Karpas-422 (cell line): ENCODE measurements at places on chromosomes 16 and 17. TPM values are rescaled to one million over a fixed set of nuclear protein-coding genes. Genes with fewer than 3 reads are reported as not detected.

The ZFPM1 gene
- 0.36 and 0.75 TPM in 2 replicates for total RNA-seq

The PRCD gene
- 0.37 and 0.69 TPM in 2 replicates for total RNA-seq

The LGALS9B gene
- total RNA-seq = not detected in 2 replicates

The FAM20A gene
- total RNA-seq = not detected in 2 replicates

The ADPRM gene
- total RNA-seq = 4.7 and 7.8 TPM in 2 replicates

GRCh38 chr16:11586378-11586855 lies 302 bp downstream of the LITAF start:
- no peaks in the 10 kb centered on the region for H3K36me3 ChIP-seq
- H3K27ac ChIP-seq = no peak overlapping the region
- DNase-seq = no peak
- peaks cover 33% of the 10 kb centered on the region for H3K4me1 ChIP-seq
- H3K27me3 ChIP-seq = no peaks in the 10 kb centered on the region
- H3K4me3 ChIP-seq = peak overlapping the region; percentile 54; the same call in 1 of the 2 replicates

DNA sequence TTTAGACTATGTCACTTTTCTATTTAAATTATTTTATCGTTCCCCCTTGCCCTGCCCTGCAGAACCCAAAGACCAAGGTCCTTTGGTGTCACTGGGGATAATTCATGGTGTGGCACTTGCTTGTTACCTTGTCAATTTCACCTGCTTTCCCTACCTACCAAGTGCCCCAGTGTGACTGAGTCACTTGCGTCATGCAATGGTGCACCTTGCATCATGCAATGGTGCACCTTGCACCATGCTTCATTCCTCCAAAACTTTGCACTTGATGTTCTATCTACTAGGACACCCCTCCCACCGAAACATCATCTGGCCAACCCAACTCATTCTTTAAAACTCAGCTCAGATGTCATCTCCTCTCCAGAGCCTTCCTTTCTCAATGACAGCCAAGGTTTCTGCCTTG lies 47.1 kb downstream of the TMEM114 start:
- H3K27ac ChIP-seq = no peak overlapping the region
- H3K4me3 ChIP-seq = no peak overlapping the region
- no peaks in the 10 kb centered on the region for H3K36me3 ChIP-seq

DNA sequence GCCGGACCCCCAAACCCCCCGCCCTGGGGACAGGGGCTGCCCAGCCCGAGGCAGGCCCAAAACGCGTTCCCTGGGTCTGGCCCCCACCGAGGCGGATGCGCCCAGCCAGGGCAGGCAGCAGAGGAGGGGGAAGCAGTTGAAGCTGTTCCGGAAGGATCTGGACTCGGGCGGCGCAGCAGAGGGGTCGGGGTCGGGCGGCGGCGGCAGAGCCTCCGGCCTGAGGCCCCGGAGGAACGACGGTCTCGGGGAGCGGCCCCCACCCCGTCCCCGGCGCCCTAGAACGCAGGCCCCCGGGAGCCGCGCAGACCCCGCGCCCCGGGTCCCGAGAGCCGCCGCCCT lies 22.9 kb upstream of the ZFPM1 start:
- H3K27ac ChIP-seq = no peak overlapping the region
- no peak for DNase-seq
- H3K4me1 ChIP-seq = no peaks in the 10 kb centered on the region
- H3K36me3 ChIP-seq = no peaks in the 10 kb centered on the region
- no peak overlapping the region for H3K4me3 ChIP-seq

- no peak overlapping the region for H3K27ac ChIP-seq
- H3K36me3 ChIP-seq = no peaks in the 10 kb centered on the region
- DNase-seq = no peak
- H3K4me3 ChIP-seq = no peak overlapping the region
- H3K27me3 ChIP-seq = no peaks in the 10 kb centered on the region
These were observed 644.1 kb downstream of the WWOX start for GRCh38 chr16:78743556-78743955.

- H3K36me3 ChIP-seq = no peaks in the 10 kb centered on the region
- H3K27ac ChIP-seq = no peak overlapping the region
- H3K4me1 ChIP-seq = no peaks in the 10 kb centered on the region
- H3K27me3 ChIP-seq = no peaks in the 10 kb centered on the region
- no peak overlapping the region for H3K4me3 ChIP-seq
These were observed 132.8 kb downstream of the SEC14L1 start for GRCh38 chr17:77273397-77274085.

- no peak overlapping the region for H3K27ac ChIP-seq
- H3K36me3 ChIP-seq = no peaks in the 10 kb centered on the region
- H3K27me3 ChIP-seq = no peaks in the 10 kb centered on the region
- no peak overlapping the region for H3K4me3 ChIP-seq
- no peaks in the 10 kb centered on the region for H3K4me1 ChIP-seq
- DNase-seq = no peak
These were observed 240.7 kb upstream of the CIBAR2 start for GRCh38 chr16:85353013-85353412.
